Cortex of kidney (tissue), 1 donor: ENCODE measurements at places on chromosomes 6 and 20.

DNA sequence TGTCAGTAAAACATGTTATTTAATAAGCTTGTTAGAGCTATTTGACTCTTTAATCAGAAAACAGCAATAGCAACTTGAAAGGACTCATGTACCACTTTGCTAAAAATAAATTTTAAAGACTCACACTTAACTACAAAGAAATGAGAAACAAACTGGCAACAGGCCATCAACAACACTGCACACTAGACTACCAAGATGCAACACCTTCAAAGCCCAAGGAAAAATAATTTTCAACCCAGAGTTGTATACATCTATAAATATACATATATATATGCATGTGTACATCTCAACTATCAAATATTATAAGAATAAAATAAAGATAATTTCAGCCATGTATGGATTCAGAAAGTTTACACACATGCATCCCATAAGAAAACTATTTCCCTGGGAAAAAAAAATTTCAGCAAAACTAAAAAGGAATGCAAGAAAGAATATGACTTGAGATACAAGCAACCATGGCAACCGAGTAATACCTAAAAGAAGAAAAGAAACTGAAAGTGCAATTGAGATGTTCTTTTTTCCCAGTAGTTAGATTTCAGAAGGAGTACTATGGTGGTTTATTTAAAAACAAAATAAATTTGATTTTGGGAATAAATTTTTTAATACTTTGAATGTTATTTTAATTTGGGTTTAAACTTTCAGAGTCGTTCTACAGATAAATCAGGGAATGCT, 303.8 kb downstream of the UBE3D start:
- no peak for DNase-seq

GRCh38 chr6:4355241-4355640, 219.9 kb upstream of the ECI2 start:
- DNase-seq: no peak

DNA sequence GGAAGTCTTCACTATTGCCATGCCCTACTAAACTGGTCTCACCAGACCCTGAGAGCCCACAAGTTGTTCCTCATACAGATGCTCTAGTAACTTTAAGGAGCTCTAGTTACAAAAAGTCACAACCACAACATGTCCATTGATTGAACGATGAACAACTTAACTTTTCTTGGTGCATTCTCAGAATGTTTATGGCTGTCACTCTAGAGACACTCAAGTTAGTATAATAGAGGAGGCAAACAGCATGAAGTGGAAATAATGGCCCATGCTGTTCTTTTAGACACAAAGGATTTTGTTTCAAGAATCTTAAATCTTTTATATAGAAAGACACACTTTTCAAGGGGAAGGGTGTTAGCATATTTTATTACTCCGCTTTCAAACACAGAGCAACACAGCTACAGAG, 934.4 kb downstream of the HACE1 start:
- no peak for DNase-seq

- no peak for DNase-seq
Measured at GRCh38 chr6:25446830-25447569, 167.8 kb downstream of the CARMIL1 start.

DNA sequence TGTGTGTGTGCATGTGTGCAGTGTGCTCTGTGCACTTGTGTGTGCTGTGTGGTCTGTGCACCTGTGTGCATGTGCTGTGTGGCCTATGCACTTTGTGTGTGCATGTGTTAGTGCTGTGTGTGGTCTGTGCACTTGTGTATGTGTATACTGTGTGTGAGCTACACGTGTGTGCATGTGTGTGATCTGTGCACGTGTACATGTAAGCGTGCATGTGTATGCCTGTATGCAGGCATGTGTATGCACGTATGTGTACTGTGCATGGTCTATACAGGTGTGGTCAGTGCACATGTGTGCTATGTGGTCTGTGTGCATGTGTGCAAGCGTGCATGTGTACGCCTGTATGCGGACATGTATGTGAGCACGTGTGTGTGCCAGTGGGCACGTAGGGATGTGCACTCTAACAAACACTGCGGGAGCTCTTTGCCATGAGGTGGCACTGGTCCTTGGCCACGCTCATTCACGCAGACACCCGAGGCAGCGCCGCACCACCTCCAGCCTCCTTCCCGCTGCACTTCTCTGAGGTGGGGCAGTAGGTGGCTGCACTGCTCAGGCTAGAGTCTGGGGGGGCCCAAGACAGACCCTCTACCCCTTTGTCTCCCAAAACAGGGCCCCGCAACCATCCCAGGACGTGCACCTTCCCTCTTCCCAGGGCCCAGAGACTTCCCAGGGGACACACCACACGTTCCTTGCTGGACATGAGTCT, 42.4 kb upstream of the CHRNA4 start:
- DNase-seq: no peak

DNA sequence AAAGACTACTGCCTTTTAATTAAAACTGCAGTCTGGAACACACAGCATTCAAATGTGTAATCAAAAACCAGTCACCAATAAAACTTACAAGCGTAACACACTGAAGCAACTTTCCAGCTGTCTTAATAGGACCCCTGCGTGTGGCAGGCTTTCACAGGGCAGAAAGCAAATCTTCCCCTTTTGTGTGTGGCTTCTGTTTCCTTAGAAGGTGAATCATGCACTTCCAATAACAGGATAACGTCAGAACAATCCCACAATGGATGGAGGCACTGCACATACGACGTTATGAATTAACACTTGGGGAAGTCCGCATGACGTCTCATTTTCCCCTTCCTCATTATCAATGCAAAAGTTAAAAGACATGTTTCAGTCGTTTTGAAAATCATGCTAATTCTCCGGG, 44.8 kb downstream of the INSM1 start:
- no peak for DNase-seq

DNA sequence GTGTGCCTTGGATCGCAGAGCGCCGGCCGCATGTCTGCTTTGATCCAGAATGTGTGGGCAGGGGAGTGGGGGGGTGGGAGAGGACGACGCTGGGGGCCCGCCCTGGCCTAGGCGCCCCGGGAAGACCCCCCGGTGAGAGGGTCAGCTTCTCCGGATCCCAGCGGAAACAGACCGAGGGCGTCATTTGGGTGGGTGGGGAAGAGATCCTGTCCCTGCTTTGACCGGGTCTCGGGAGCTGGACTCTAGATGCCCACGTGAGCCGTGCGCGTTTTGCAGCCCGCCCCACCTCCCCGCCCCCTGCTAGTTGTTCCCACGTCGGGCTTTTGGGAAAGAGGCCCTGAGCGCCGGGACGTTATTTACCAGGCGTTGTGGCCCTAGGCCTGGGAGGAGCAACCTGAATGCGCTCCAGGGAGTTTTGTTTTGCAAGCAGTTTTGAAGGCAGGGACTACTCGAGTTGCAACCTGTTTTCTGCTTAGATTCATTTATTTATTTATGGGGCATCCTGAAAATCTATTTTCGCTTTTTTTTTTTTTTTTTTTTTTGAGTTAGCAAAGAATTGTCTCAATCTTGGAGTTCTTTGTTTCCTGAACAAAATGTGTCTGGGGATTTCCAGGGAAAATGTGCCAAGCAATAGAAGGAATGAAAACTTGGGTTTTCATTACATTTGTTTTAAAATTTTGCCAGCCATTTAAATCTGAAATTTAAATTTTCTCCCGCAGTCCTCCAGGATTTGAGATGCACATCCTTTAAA, 1.6 kb downstream of the DSP start:
- DNase-seq: no peak
